ENCODE measurements at places on chromosomes 2 and 18.

DNA sequence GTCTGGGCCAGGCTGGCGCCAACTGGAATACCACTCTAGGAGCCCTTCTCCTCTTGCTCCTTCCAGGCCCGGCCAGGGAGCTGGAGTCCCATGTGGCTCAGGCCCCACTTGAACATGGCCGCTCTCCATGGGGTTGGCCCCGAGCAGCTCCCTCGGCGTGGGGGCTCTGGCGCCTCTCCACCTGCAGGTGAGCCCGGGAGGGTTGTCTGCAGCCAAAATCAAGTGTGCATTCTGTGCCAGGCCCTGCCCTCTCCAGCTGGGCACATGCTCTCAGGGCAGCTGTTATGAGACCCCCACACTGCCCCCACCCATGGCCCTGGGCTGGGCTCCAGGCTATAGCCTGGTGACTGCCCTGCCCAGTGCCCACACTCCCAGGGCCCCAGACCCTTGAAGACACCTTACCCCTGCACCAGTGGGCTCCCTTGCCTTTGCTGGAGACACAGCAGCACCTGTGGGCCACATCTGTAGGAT, 45.8 kb upstream of the HS6ST1 start:
- no peak for DNase-seq

DNA sequence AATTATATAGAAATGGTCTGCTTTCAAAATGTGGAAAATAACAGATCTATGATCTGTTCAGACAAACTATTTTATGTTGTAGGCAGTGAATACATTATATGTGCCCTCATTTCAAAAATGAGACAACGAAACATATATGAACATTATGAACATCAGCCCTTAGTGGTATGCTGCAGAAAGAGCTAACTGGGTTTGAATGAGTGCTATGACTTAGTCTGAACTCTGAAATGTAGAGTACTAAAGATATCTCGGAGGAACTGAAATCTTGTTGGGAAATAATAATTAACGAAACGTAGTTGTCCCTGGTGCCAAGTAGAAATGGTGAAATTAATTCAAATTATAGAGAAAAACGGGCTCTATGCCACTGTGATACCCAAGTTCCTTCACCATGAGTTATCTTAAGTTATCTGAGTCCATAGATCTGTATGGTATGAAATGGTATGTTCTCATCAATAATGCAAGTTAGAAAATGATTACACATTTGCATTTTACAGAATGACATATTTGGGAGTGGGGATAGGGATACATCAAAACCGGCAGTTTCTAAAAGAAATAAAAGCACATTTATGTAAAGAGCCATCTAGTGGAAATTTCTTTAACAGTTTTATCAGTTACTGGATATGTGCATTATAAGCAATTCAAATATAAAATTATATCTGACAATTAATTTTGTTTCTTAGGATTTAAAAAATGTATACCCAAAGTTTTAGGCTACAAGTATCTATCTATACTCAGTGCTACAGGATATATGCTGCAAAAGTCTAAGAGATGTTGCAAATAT, 26.7 kb downstream of the STARD6 start:
- peak; percentile 7 for DNase-seq

DNA sequence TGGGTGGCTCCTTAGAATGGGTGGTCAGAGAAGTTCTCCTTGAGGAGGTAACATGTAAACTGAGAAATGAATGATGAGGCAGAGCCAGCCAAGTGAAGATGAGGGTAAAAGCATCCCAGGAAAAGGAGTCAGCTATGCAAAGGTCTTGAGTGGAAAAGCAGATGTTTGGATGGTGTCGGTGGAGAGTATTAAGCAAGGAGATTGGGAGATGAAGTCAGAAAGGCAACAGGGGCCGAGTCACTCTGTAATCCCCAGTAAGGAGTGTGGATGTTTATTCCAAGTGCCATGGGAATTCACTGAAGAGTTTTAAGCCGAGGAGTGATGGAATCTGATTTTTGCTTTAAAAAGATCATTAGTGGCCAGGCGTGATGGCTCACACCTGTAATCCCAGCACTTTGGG, 3.4 kb upstream of the STAMBP start:
- DNase-seq, result no peak

DNA sequence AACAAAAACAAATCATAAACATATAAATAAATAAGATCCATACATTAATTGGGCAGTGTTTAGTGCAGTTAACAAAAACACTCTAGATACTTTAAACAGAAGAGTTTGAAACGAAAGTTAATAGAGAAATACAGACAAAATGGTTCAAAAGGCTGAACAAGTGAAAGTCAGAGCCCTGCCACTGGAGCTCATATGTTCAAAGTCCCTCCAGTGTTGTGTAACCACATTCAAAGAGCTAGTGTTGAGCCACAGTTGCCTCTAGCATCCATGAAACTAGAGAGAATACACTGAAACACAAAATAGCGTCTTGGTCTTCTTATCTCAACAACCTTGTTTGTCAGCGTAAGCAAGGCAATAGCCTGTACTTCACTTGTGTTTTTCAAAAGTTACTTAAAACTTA, 1309.8 kb upstream of the NRXN1 start:
- DNase-seq, result no peak

GRCh38 chr2:19346983-19347618, 11.3 kb downstream of the OSR1 start:
- DNase-seq, result peak; percentile 39

- DNase-seq, result peak; percentile 64
These were observed 115.1 kb upstream of the NOSTRIN start for GRCh38 chr2:168687314-168687713.

GRCh38 chr2:188786368-188786841, 187.8 kb upstream of the COL3A1 start:
- no peak for DNase-seq

DNA sequence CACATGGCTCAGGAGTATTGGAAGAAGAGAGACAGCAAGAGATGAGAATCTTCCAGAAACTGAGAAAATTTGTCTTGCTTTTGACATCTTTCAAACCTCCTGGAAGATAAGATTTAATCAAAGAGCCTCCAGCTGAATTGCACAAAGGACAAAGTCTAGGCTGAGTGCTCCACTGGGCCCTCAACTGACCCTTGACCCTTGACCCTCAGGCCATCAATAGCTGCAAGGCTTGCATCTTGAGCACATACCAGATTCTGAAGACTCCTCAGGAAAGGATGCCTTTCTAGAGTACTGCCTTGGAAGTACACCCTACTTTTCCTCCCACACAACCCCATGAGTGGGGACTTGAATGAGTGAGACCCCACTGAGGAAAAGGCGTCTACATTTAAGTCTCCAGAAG, 1125.5 kb downstream of the BCL11A start:
- DNase-seq, result no peak

DNA sequence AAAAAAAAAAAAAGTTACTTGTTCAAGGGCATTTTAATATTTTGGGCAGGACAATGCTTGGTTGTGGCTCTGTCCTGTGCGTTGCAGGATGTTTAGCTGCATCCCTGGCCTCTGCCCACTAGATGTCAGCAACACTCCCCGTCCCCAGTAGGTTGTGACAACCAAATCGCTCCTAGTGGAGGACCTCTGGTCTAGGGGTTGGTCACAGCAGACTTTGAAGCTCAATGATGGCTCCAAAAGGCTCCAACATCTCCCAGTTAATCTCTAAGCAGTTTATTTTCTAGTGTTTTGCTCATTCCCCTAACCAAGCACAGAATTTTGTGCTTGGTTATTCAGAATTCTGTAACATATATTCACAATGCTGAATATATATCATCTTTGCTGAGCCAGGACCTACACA, 67.0 kb downstream of the CHRNA1 start:
- peak; percentile 85 for DNase-seq

GRCh38 chr18:11369556-11369955, 220.2 kb upstream of the PIEZO2 start:
- peak; percentile 53 for DNase-seq

GRCh38 chr18:65288908-65289307, 461.9 kb upstream of the CDH7 start:
- no peak for DNase-seq

- DNase-seq, result no peak
These were observed 121.3 kb upstream of the DDX18 start for GRCh38 chr2:117693154-117693553.

DNA sequence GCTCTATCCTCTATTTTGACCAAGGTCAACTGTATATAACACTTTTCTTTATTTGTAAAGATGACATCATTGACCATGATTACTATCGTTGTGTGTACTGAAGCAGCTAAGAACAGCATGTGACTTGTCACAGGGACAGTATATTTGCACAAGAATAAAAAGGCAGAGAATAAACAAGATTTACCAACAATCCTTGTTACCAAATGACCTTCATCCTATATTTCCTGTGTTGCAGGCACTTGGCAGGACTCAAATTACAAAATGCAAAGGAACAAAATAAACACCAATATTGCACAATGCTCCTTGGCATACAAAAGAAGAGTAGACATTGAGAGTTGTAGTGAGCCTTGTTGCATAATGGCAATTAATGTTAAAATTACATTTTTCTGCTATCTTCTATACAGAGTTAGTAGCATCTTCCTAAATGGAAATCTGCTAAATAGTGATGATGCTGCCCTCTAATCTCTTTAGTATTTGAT, 61.8 kb downstream of the RFTN2 start:
- DNase-seq, result no peak

DNA sequence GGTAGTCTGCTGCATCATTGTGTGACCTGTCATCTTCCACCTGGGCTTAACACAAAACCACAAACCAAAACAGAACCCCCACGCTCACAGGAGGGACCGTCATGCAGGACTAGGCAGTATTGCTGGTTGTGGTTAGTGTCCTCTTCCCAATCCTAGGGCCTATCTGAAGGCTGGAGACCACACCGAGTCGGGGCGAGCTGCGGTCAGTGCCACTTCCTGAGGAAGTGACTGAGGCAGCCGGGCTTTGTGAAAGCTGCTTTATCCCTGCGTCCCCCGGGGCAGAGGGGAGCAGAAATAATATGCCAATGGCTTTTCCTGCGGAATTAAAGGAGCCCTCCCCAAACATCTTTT, 22.9 kb downstream of the ZNF532 start:
- DNase-seq, result peak; percentile 65

- DNase-seq, result no peak
These were observed 494.7 kb upstream of the FAM98A start for GRCh38 chr2:34093790-34094189.

DNA sequence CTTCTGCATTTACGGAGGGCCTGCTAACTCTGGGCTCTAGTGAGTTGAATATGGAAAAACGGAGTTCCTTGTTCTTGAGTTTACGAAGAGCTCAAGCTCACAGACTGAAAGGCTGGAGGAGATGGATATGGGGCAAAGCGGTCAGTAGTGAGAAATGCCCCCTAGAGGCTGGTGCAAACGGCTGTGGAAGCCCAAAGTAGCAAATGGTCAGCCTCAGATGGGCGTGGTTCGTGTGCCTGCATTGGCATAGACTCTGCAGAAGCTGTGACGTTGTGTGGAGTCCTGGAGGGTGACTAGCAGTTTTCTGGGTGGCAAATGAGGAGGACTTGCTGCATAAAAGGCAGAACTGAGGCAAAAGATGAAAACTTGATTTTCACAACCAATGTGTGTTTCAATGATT, 93.6 kb upstream of the TWIST2 start:
- DNase-seq, result no peak

DNA sequence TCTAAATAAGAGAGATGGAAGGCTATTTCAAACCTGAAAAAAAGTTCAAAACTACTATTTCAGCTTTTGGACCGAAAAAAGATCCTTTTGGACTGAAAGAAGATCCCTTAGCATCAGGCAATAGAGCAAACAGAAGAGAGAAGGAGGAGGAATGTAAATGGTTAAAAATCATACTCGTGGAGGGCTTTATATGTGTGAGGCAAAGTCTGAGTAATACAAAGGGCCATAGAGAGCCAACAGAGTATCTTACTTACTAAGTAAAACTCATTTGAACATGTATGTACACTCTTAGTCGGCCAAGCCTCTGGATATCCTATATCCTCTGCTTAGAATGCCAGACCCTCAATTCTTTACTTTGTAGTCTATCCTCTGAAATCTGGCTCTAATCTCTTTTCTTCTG, 55.7 kb downstream of the ITSN2 start:
- DNase-seq, result no peak

DNA sequence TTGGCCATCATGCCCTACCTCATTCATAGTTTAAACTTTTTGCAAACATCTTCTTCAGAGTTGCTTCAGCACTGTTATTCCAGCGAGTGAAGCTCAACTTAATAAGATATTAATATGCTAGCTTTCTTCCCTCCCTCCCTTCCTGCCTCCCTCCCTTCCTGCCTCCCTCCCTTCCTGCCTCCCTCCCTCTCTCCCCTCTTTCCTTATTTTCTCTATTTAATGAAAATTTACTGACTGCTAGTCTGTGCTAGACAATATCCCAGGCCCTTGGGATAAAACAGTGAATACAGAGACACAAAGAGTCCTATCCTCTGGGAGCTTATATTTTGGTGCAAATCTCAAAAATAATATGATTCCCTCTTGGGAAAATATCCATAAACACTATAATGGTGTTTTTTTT, 42.9 kb downstream of the DOCK10 start:
- DNase-seq, result no peak

GRCh38 chr2:40155728-40156127, 296.2 kb downstream of the SLC8A1 start:
- no peak for DNase-seq

DNA sequence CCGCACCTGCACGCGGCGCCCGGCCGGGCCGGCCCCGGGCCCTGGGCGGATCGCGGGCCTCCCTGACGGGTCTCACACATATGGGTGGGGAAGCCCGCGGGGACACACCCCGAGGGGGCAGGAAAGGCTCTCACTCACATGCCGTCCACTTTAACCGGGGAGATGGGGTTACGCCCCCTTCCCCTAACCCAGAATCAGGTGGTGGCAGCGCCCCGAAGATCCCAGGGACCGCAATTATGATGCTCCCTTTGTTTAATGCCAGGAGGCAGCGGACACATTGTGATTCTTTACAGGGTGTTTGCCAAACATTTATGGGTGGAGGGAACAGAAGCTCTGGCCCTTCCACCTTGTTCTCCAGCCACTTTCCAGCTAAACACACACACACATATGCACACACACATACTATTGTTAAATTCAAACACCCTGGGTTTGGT, 424 bp upstream of the ANKRD44 start:
- no peak for DNase-seq

DNA sequence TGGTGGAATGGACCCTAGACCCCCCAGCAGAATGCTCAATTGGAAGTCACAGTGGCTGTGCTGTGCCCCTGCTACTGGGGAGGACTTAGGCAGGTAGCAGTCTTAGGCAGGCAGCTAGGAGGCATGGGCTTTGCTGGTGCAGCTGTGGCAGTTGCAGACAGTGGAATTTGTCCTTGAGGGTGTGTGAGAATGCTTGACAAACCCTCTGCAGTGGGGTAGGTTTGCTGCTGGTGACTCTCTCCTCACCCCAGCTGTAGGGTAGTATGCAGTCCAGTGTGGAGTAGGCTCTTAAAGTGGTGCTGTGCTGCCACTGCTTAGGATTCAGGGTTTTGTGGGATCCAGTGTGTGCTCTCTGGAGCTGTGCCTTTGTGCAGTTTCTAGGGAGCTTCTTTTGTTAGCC, 61.3 kb downstream of the NUP35 start:
- no peak for DNase-seq
